Activated naive CD8-positive, alpha-beta T cell treated with anti-CD3 and anti-CD28 coated beads, Interleukin-2, amount 50 U/mL, for 24 hours (primary cell): ENCODE measurements at places on chromosomes 6 and 20.

DNA sequence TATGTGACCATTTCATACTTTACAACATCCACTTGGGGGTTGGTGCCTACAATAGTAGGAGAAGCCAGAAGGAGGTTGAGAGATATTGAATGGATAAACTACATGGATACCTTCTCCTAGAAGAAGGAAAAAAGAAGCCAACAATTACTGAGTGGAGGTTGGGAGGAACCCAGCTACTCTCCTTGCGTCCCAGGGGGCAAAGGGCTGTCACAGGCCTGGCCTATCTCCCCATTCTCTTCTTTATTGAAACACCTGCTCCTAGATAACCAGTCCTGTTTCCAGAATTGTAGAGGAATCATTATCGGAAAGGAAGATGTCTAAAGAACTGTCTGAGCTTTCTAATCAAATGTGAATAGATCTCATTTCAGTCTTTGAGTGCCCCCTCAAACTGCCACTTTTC, 115.1 kb downstream of the MAP7 start:
- no peak for DNase-seq

DNA sequence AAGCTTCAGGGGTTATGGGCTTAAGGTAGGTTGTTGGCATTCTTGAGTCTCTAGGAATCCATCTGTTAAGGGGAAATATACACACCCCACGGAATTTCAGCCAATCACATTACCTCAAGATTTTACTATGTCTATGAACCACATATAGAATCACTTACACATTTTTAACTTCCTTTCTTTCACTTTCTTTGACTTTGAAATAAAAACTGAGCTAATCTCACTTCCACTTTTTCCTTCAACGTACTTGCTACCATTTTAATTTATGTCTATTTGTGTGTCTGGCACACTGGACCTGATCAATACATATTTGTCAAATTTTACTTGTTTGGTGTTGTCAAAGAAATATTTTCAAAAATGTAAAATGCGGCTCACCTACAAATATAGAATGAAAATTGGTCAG, 545.4 kb upstream of the JAG1 start:
- DNase-seq: no peak

DNA sequence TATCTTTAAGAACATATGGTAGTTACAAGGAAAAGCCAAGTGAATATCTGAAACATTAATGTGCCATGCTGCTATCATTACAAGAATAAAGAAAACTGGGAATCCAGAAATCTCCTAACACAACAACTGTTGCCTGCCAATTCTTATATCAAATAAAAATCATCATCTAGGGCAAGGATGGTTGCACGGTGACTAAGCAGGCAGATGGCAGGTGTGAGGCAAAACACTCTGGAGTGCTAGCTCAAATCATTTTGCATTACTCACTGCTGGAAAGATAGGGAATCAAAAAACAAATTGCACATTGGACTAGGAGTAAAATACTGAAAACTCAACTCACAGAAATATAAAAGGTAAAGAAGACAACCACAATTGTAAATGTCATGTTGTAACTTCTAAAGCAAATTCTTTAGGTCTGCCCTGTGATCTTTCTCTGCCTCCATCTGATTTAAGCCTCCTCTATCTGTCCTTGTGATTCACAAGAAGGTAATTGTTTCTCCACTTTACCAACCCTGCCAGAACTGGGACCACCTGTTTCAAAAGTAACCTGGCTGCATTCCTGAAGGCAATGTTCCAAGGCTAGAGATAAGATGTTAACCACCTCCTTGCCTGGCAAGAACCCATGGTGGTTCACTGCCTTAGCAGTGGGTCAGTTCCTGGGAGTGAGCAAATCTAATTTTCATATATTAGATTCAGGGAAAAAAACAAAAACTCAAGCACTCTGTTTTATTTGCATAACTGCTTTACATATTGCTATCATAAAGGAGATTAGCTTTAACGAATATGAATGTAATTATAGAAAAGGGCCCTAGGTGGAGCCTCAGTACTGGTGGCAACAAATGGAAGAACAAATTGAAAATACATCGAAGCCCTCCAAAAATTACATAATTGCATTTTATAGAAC, 33.1 kb upstream of the LCA5 start:
- DNase-seq: no peak

DNA sequence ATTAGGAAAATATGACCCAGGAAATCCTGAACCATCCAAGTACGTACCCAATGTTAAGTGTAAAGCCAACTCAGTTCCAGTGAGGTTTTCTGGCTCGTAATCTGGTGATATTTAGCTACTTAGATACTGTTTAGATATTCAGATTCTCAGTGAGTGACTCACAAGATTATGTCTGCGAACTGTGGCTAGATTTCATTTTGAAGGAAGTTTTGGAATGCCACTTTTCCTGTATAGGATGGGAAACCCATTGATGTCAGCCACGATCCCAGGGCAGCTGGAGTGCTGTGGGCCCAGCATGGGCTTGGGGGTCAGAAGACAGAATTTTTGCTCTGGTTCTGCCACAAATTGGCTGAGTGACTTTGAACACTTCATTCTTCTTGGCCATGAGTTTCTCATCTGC, 76.3 kb downstream of the TMEM170B start:
- no peak for DNase-seq

DNA sequence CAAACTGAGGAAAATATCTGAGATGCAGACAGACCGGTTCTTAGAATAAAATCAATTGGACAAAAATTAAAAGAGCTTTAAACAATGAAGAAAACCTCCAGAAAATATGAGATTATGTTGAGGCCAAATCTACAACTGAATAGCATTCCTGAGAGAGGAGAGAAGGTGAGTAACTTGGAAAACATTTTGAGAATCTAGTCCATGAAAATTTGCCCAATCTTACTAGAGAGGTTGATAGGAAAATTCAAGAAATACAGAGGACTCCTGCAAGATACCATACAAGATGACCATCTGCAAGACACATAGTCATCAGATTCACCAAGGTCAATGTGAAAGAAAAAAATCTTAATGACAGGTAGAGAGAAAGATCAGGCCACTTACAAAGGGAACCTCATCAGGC, 437.7 kb upstream of the ADGRB3 start:
- DNase-seq: no peak

DNA sequence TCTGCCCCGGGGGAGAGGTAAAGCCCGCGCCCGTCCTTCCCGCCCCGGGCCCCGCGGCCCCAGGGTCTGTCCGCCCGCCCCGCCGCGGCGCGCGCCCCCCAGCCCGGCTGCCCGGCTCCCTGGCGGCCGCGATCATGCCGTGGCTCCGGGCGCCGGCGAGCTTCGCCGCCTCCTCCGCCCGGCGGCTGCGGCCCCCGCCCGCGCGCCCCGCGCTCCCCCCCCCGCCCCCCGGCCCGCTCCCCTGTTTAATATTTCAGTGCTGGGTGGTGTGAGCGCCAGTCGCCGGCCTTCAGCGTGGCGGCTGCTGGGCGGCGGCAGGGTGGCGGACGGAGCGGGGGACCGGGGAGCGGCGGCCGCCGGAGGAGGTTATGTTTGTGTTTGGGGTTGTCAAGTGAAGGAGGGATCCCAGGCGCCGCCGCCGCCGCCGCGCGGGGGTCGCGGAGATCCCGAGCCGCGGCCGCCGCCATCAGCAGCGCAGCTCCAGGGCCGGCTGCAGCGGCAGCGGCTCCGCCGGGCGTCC, at the start of gene HIVEP1:
Gene HIVEP1, plus strand, starts transcription at position 275 of the 520 bp plus-strand sequence. CDS start 3,317 bp downstream, outside the sequence.
- DNase-seq: peak; percentile 40

DNA sequence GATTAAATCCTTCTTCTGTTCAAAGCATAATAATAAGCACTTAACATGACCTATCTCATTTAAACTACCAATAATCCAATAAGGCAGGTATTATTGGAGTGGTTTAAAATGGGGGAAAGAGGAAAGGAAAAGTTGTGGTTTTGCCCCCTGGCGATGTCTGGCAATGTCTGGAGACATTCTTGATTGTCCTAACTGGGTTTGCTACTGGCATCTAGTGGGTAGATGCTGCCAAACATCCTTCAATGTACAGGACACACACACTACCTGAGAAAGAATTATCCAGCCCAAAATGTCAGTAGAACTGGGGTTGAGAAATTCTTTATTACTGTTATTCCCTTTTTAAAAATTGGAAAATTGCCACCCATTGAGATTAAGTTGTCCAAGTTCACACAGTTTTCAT, 25.2 kb upstream of the SRSF6 start:
- DNase-seq: no peak

DNA sequence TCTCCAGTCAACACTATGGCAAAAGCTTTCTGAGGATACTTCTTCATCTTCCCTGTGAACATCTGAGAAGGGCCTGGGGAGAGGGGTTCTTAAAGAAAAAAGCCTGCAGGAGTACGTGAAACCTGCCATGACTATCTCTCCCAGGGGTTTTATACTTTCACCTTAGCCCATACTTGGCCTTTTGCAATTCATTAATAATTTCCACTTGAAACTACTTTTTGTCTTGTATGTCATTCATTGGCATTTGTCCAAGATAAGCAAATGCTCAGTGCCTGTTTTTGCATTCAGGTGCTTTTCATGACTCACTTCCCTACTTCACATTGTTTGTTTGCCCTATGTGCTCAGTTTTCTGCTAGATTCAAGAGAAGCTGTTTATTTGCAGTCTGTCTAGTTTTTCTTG, 580.3 kb upstream of the GJE1 start:
- no peak for DNase-seq

GRCh38 chr6:38169221-38169976, 349.9 kb downstream of the ZFAND3 start:
- DNase-seq: no peak

- peak; percentile 78 for DNase-seq
These were observed 29.9 kb upstream of the ZNF184 start for GRCh38 chr6:27502508-27503435.

DNA sequence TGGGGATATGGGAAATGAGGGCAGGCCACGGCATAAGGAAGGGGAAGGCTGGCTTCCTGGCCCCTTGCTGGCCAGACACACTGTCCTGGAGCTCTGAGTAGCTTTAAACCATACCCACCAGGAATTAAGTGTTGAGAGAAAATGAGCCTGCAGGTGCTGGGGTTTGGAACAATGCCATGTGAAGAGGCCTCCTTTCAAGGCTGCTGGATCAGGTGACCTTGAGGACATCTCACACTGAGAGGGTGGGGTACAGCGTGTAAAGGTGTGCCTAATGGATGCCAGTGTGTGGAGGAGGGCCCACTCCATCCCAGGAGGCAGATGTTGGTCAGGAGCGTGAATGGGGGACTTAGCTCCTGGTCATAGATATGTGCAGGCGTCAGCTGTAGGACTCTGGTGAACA, 74.8 kb upstream of the MLN start:
- DNase-seq: no peak

- no peak for DNase-seq
These were observed 43.8 kb upstream of the FOXQ1 start for GRCh38 chr6:1267790-1268762.

DNA sequence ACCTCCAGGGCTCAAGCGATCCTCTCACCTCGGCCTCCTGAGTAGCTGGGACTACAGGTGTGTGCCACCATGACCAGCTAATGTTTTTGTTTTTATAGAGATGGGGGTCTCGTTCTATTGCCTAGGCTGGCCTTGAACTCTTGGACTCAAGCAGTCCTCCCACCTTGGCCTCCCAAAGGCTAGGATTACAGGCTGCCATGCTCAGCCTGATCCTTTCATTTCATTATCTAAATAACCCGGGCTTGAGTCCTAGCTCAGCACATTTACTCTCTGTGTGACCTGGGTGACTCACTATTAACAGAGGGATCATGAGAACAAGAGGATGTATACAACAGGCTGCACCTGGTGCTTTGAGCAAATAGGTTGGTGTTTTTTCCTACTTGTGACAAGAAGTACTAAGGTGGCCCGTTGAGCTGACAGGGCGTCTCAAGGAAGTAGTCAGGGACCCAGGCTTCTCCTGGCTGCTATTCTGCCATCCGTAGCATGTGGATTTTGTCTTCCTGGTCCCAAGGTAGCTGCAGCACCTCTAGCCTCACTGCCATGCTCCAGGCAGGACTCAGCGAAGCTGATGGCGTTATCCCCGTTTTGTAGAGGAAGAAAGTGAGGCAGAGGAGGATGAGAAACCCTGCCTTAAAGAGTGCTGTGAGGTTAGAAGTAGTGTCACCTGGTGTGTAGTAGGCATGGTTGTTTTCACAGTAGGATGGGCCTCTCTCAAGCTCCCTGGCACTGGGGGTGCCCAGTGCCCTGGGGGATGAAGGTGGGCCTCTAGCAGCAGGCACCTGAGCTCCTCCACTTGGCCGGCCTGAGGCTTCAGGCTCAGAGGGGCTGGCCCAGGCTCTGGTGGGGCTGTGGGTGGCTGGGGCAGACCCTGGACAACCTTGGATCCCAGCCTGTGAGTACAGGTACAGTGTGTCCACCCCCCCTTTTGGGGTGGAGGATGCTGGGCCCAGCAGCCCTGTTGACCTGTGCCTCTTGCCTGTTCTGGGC, 62.4 kb downstream of the ADNP start:
- no peak for DNase-seq

- DNase-seq: no peak
These were observed 41.7 kb downstream of the CDK5RAP1 start for GRCh38 chr20:33359399-33360261.

DNA sequence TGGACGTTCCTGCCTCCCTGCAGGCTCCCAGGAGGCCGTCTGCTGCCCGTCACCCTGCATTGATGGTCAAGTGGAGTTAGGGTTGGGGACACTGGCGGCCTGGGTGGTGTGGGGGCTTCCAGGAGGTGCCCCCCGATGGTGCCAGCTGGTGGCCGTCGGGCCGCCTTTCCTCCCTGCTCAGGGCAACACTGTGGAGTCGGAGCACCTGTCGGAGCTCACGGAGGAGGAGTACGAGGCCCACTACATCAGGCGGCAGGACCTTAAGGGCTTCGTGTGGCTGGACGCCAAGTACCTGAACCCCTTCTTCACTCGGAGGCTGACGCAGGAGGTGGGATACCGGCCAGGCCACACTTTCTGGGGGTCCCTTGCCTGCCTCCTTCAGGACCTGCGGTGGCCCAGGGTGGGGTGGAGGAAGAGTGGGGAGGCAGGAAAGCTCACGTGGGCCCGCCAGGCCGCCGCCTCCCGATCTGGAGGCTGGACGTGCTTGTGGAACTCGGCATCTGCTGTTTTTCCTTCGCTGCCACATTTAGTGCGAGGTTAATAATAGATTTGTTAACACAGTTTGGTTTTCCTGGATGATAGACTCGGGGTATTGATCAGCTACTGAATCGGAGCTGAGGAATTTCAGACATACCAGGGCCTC, 28.6 kb downstream of the SPATA2 start:
- DNase-seq: no peak

GRCh38 chr6:17015551-17016381, 86.1 kb upstream of the STMND1 start:
- peak; percentile 40 for DNase-seq

DNA sequence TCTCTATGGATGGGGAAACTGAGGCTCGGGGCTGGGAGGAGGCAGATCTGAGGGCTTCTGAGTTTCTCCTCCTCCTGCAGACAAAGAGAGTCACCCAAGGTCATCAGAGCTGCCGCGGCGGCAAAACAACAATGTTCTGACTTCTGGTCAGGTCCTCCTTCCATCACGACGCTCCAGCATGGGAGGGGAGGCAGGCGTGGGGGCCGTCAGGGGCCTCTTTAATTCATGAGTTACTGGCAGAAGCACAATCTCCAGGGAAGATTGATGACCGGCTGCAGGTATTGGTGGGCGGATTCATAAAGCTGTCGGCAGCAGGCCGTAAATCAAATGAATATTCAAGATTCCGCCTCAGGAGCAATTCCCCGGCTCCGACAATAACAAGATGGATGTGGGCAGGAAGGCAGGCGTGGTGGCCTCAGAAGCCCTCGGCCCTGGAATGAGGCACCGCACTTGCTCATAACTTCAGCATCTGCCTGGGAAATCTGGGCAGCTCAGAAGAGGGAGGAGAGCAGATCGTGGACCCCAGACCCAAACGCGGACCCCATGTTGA, 19.1 kb downstream of the PCK1 start:
- no peak for DNase-seq
